ENCODE measurements at places on chromosomes 4 and X. TPM values are rescaled to one million over a fixed set of nuclear protein-coding genes. Genes with fewer than 3 reads are reported as not detected.

DNA sequence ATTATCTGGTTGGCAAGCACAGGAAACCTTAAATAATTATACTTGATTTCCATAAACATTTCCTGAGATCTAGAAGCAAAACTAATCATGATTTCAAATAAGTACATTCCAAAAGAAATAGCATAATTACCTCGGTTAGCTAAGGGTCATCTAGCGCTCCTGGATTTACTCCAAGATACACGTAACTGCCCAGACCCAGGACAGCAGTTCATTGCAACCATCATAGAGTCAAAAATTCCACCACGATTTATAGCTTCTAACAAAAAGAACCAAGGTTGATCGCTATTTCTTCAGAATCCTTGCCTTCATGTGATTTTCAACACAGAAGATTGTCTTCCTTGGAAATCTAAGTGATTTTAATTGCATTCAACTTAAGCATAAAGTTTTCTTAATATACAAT is 1235.5 kb upstream of the TENM3 start:
- no peak for DNase-seq

- no peak for DNase-seq
These were observed 10.6 kb downstream of the NDP start for GRCh38 chrX:43962636-43963035.

DNA sequence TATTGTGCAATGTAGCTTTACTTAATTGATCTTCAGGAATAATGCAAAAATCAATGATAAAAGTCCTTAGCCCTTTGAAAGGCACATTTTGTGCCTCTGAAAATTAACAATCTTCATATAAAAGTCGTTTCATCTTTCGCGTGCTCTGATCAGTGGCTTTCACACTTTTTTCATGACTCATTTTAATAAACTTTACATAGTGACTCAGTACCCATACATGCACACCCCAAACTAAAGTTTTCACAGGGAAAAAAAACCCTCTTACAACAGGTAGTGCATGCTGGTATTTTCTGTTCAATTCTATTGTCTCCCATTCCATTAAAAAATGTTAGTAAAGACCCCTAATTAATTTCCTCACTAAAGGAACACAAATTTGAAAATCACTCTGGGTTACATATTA is 21.5 kb downstream of the RWDD4 start:
- DNase-seq = no peak

DNA sequence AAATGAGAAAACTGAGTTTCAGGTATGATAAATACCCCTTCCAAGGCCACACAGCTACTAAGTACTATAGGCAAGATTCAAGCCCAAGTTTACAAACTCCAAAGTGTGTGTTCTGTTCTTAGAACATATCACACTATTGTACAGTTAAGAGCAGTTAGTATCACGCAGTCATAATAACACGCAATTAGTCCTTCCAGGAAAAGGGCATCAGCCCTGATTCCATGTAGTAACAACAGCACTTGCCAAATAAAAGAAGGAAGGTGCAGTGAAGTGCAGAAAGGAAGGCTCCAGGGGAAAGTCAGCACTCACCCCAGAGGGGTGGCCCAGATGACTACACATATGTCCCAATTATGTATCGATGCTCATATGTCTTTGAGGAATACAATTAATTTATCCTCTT is 4.4 kb downstream of the TASL start:
- no peak for DNase-seq

Gene ANOS1
- total RNA-seq = not detected

Gene PRSS48
- not detected for total RNA-seq

- DNase-seq = no peak
These were observed 317.5 kb upstream of the RASGEF1B start for GRCh38 chr4:81789158-81789557.

GRCh38 chr4:46937493-46937892 is 28.4 kb upstream of the COX7B2 start:
- no peak for DNase-seq

- DNase-seq = no peak
These were observed 9.4 kb downstream of the INTU start for GRCh38 chr4:127642169-127642568.

GRCh38 chrX:6778544-6779503 is 243.9 kb upstream of the VCX3A start:
- DNase-seq = no peak

DNA sequence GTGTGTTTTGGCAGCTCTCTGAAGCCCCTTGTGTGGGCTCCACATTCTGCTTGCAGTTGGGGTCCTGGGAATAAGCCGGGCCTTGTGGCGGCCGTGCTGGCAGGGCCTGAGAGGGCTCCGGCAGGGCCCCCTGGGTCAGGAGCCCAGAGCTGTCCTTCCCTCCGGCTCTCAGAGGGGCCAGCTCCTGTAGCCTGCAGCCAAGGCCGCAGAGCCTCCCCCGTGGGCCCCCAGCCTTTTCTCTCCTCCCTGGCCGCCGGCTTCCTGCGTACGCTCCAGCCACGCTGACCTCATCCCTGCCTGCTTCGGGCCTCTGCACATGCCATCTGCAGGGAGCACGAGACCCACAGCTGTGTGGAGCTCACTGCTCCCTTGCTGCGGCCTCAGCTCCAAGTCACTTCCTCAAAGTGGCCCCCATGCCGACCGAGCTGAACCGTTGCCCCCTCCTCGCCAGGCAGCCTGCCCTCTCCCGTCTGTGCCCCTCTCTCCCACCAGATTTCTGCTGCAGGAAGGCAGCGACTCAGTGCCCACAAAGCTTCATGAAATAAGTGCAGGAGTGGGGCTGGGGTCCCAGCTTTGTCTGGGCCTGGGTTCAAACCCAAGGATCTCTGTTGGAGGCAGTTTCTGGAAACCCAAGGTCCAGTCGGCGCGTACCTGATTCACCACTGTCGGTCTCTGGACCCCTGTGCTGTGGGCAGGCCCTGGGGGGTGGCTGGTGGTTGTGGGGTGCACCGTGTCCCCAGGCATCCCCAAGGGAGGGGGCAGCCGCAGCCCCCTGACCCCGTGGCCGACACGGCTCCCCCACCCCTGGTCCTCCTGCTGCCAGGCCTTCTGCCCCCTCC is 57.1 kb upstream of the NKX1-1 start:
- no peak for DNase-seq

DNA sequence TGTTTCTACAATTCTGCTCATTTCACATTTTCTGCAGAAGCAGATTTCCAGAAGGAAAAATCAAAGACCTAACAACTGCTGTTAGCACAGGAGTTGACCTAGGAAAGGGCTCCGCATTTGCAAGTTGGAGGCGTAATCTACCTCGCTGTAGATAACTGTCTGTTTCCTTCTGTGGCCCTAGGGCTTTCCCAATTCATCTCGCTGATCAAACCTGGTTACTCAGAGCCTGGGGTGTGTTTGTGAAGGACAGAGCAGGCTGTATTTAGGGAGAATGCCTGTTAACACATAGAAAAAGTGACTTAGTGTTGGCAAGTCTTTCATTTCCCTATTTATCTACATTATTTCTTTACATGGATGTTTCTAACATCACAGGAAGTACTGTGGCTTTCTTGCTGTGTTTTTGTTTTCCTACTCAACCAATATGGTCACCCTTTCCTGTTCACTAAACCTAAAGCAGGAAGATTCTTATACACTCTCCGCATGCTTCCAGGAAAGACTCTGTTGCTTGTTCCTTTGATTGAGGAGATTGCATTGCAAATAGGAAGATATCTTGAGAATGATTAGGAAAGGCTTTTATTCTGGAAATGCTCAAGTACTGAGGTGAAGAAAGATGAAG is 40.5 kb downstream of the AGA start:
- DNase-seq = no peak

DNA sequence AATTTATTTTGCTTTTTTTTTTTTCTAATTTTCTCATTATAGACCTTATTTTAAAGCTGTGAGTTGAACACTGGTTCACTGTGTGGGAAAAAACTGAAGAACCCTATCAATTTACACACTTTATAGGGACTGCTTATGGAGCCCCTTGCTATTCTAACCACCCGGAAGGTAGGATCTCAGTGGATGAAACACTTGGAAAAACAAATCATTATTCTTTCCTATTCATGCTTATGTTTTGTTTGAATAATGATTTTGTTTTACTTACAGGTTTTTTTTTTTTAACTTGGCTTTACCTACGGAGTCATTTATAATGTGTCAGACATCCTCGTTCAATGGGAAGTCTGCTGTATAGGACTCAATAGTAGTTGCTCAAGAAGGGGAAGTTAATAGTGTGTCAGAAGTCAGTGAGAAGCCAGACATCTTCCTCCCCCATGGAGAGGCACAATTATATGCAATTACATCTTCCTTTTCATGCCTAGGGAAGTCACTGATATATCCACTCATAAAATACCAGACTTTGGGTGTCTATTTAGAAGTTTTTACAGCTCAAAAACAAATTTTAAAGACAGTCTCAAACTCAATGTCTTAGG is 113.2 kb downstream of the ARSF start:
- DNase-seq = no peak

Gene PABPC4L
- total RNA-seq = 0.06 TPM

DNA sequence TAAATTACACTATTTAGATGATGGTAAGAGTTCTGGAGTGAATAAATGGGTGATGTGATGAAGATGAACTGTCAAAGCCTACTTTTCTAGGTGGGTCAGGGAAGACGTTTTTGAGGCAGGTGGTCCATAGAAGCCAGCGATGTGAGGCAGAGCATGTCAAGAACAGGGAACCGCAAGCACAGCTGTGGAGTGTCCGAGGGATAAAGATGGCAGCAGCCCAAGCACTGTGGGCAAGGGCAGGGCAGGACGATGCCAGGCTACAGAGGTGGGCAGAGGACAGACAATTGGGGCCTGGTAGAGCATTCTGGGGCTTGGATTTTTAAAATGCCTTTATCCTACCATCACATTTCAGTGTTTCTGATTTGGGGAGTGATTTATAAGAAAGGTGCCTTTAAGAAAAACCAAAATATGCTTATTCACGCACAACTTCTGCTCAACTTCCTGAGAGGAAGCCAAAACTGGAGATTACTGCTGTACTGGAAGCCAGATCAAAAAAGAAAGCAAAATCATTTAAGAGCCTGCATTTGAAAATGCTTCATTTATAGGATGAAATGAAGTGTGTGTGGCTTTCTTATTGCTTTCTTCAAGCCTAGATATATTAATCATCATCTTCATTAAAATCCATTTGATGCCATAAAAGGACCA is 119.0 kb upstream of the WDR17 start:
- DNase-seq = no peak

Gene DACH2
- total RNA-seq = not detected

Gene PDZD4
- 51.3 TPM for total RNA-seq

GRCh38 chr4:36128689-36129088 is 115.6 kb downstream of the ARAP2 start:
- no peak for DNase-seq
